Endodermal cell (in vitro differentiated cells): ENCODE measurements at places on chromosomes 3 and 15. TPM values are rescaled to one million over a fixed set of nuclear protein-coding genes. Genes with fewer than 3 reads are reported as not detected.

FBXW12 gene
- 0.55 to 1.4 TPM (median 0.63 TPM) in 3 replicates for total RNA-seq

DNA sequence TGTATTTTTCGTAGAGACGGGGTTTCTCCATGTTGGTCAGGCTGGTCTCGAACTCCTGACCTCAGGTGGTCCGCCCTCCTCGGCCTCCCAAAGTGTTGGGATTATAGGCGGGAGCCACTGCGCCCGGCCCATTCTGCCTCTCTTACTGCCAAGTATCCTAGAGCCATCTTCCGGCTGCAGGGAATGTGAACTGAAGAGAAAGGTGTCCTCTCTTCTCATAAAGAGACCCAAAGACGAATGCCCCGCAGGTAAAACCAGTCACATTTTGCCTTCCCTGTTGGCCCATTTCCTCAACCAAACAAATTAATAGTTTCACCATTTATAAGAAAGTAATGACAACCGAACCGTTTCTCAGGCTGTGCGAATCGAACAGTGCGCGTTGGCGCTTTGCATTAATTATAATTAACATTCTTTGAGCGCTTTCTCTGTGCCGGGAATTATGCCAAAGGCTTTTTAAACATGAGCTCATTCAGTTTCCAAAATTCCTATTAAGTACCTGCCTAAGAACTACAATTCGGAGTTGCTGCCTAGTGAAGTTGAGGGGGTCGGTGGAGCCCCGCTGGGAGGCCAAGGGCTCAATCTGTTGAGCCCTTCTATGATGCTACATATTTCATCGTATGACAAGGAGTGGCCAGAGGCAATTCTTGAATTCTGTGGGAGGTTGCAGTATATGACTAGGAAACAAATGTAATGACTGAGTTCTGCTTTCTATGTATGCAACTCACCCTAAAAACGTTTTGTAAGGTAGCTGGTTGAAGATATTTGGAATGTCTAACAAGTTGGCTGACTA, 819 bp upstream of the RPL24 start:
- DNase-seq = no peak

CACNA1D gene
- 3.1 and 3.8 TPM in 2 replicates for total RNA-seq

- no peak for DNase-seq
Observed at GRCh38 chr3:113153499-113154107, 57.8 kb upstream of the BOC start.

- DNase-seq = no peak
Observed at GRCh38 chr3:9343115-9343514, 19.7 kb upstream of the THUMPD3 start.

DNA sequence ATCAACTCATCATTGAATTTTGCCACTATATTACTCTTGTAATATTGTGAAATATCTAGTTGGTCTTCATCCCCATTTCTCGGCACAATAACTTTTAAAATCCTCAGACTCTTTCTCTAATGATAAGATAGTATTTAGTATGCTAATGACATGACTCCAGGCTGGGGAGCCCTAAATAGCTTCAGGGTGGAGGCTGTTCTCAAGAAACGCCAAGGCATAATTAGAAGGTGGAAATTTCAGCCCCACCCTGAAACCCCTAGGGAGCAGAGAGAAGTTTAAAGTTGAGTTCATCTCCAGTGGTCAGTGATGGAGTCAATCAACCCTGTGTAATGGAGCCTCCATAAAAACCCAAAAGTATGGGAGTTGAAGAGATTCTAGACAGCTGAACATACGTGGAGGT, 81.1 kb upstream of the SERPINI2 start:
- no peak for DNase-seq

- DNase-seq = no peak
Observed at GRCh38 chr3:195546130-195546560, 3.0 kb upstream of the PPP1R2 start.

GRCh38 chr15:33234020-33234461, 39.5 kb upstream of the FMN1 start:
- no peak for DNase-seq

GRCh38 chr3:71062037-71062932, 521.2 kb downstream of the FOXP1 start:
- no peak for DNase-seq

DNA sequence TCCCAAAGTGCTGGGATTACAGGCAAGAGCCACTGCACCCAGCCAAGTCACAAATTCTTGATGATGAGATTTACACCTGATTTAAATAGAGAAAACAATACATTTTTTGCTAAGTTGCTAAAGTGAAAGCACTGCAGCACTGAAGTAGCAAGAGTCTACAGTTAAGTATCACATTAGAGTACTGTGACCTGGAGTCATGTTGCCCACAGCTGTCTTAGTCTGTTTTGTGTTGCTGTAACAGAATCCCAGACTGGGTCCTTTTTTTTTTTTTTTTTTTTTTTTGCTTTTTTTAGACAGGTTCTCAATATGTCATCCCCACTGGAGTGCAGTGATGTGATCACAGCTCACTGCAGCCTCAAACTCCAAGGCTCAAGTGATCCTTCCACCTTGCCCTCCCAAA, 23.2 kb upstream of the GNB4 start:
- DNase-seq = no peak
